ENCODE measurements at places on chromosomes 12 and 14. TPM values are rescaled to one million over a fixed set of nuclear protein-coding genes. Genes with fewer than 3 reads are reported as not detected.

The LRRC10 gene
- total RNA-seq = not detected

The FAM90A1 gene
- total RNA-seq = 0.14 TPM

- DNase-seq = no peak
These were observed 52.0 kb downstream of the SLC38A4 start for GRCh38 chr12:46773586-46774321.

DNA sequence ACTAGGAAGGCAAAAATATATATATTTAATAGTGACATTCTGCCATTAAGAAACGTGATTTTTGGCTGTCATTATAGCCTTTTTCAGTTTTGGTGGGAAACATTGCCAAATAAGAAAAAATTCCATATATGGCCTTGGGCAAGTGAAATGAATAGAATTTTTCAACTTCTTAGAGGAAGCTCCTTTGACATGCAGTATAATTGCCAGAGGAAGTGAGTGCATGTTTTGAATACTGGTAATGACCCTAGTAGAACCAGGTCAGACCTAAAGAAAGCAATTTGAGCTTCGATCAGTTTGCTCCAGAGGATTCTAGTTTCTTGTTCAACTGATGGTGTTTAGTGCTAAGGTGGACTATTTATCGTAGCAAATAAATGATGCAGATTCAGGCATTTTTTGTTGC lies 26.2 kb upstream of the TRIM9 start:
- no peak for DNase-seq

DNA sequence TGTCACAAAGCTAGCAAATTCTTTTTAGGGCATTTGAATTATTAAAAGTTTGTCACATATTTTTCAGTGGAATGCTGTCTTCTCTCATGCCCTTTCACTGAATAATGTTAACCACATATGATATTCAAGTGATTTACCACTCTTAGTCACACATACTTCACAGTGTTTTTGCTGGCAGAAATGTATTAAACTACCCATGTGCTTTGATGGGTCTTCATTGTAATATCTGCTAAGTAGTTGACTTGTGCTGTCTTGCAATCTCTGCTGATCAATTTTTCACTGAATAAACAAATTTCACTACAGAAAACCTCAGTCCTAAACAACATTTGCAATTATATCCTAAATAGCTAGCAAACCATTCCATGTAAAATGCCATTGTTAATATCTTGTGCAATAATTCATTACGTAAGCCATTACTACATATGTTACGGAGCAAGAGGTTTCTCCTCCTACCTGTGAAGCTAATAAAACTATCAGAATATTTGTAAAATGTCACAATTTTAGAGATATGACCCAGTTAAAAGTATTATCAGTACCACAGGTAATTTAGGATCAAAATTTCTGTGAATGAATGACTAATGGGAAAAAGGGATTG lies 64.6 kb upstream of the LMO3 start:
- no peak for DNase-seq

GRCh38 chr12:32131666-32132065 lies 25.0 kb downstream of the BICD1 start:
- DNase-seq = no peak
